ENCODE measurements at places on chromosomes 11 and 22. TPM values are rescaled to one million over a fixed set of nuclear protein-coding genes. Genes with fewer than 3 reads are reported as not detected.

DNA sequence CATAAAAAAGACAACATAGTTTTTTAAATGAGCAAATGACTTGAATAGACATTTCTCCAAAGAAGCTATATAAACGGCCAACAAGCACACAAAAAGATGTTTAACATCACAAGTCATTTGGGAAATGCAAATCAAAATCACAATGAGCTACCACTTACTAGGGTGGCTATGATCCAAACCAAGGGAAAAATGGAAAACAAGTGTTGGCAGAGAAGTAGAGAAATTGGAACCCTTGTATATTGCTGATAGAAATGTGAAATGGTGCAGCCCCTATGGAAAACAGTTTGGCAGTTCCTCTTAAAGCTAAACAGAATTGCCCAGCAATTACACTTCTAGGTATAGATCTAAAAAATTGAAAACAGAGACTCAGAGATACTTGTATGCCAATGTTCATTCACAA lies 29.0 kb downstream of the PAMR1 start:
- peak; percentile 58 for DNase-seq

Gene SCN3B
- 18.5 TPM for total RNA-seq

DNA sequence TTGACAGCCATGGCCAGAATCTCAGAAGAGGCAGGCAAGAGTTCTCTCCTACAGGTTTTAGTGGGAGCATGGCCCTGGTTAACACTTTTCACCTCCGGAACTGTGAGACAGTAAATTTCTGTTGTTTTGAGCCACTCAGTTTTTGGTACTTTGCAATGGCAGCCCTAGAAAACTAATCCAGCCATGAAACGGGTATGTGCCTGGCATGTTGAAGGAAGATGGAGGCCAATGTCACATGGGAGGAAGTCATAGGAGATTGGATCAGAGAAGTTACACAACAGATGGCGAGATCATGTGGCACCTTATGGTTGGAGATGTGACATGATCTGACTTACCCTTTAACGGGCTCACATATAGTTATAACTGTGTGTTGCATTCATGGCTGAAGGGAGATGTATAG lies 63.2 kb upstream of the EED start:
- DNase-seq = no peak

Gene PRRG4
- total RNA-seq = 5.8 TPM

Gene OR51M1
- not detected for total RNA-seq

All from tongue (tissue), 3 donors.